Activated naive CD4-positive, alpha-beta T cell treated with Interleukin-2 at 50 U/mL for 16 hours (primary cell): ENCODE measurements at places on chromosomes 11 and 22.

DNA sequence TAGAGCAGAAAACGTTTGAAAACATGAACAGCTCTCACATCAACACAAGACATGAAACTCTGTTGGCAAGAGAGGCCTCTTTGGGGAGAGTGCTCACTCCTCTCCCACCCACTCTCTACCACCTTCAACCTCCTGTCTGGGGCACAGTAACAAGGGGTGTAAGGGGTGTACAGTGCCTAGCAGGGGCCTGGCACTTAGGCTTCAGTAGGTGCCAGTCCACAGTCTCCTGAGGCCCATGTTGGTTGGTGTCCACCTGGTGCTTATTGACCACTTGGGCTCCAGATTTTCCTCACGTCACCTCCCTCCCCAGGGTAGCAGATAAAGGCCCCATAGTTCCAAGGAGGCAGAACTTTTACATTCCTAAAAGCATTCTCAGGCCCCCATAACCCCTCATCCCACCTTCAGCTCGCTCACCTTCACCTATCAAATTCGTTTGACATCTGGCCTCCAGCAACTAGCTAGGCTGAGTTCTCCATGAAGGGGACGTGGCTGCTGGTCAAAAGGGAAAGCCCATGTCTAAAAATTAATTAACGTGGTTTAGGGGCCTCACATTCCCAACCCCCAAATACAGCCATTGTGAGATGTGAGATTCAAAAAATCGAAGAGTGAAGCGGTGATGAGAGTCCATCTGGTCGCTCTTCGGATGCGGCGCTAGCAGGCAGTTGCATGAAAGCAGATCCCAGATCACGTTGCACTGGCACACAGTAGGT, 712 bp upstream of the MED15 start:
- no peak for DNase-seq

- no peak for DNase-seq
Measured at GRCh38 chr11:85266646-85267045, 360.5 kb downstream of the DLG2 start.

DNA sequence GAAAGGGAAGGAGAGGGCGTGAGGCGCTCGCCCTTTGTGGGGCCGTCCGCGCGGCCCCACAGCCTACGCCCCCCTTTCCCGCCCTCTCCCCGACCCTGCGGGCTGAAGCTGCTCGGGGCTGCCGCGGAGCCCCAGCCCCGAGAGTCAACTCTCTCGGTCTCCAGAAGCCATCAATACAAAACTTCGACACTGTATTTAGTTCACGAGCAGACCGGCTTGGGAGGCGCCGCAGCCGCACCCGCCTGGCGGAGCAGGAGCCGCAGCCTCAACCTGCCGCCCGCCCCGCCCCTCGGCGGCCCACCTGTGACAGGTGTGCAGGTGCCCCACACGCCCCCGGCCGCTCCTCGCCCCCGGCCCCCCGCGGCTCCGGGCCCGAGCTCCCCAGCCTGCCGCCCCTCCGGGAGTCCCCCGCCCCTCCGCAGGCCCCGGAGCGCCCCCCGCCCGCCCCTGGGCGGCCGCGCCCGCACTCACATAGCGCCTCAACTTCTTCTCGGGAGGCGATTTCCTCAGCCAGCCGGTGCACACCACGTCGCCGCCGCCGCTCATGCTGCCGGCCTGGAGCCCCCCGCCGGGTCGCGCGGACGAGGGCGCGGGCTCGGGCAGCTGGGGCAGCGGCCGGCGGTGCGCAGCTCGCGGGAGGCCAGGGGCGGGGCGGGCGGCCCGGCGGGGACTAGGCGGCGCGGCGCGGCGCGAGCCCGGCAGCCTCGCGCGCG, at the start of gene GAB2:
Gene GAB2 (minus strand): TSS at position 646 of the 713 bp plus-strand sequence. CDS start 100 bp downstream, at position 546.
- DNase-seq, result peak; percentile 30

GRCh38 chr11:45525393-45525792, 140.0 kb downstream of the CHST1 start:
- no peak for DNase-seq

DNA sequence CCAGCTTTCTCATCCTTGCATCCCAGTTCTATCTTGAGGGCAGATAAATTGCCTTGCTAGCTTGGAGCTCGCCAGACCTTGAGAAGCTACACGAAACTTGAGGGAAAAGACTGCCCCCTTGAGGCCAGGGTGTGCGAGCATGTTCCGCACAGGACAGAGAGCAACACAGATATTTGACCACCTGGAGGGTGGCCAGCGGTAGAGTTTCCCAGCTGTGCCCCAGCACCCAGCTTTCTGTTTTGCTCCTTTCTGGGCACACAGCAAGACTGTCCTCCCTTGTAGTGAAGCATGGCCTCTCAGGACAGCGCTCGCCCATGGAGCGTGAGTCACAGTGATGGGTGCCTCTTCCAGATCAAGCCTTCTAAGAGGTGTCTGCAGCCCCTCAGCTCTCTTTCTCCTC, 23.5 kb downstream of the SPATA19 start:
- DNase-seq, result no peak

DNA sequence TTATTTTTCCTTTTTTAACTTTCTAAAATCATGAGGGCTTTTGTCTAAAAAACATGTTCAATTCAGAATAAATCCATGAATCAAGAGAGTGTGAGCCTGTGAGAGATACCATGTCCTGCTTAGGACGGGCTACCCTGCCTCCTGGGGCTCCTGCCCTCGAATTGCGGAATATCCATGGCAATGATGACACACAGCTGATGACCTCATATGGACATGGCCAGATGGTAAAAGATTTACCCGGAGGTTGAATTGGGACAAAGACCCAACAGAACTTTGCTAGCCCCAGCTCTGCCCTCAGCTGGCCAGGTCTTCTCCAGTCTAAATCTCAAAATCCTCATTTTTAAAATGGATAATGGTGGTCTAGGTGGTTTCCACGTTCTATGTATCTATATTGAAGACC, 538.1 kb upstream of the API5 start:
- no peak for DNase-seq

DNA sequence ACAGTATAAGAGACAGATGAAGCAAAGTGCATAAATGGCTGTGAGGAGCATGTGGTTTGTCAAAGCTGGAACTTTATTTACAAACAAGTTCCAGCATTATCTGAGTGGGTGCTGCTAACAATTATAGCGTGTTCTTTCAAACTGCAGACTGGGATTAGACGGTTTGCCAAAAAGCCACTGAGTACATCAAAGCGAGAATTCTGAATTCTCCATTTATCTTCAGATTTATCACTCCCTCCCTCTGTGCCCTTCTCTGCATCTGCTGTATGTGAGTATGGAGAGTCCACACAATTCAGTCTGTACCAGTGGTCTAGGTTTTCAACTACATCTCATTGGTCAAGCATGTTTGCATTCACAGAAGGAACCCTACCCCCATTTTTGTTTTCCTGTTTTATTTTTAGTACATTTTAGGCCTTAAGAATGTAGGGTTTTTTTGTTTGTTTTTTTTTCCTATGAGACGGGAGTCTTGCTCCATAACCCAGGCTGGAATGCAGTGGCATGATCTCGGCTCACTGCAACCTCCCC, 18.1 kb upstream of the INCENP start:
- no peak for DNase-seq

DNA sequence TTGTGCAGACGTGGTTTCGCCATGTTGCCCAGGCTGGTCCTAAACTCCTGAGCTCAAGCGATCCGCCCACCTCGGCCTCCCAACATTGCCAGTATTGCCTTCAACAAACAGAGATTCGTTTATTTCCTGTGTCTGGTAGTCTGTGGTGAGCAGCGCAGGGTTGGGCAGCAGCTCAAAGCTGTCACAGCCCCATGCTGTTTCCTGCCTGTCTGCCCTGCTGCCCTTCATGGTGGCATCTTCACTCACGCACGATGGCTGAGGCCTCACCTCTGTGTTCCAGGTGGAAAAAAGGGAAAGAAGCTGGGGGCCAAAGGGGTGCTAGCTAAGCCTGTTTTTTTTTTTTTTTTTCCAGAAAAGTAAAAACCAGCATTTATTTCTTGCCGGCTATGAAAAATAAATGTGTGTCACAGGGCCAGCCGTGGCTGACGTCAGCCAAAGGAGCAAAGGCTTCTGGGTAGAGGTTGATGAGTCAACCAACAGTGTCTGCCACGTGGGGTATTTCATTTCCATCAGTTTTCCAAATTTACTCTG, 28.8 kb downstream of the TBC1D22A start:
- DNase-seq, result peak; percentile 78

DNA sequence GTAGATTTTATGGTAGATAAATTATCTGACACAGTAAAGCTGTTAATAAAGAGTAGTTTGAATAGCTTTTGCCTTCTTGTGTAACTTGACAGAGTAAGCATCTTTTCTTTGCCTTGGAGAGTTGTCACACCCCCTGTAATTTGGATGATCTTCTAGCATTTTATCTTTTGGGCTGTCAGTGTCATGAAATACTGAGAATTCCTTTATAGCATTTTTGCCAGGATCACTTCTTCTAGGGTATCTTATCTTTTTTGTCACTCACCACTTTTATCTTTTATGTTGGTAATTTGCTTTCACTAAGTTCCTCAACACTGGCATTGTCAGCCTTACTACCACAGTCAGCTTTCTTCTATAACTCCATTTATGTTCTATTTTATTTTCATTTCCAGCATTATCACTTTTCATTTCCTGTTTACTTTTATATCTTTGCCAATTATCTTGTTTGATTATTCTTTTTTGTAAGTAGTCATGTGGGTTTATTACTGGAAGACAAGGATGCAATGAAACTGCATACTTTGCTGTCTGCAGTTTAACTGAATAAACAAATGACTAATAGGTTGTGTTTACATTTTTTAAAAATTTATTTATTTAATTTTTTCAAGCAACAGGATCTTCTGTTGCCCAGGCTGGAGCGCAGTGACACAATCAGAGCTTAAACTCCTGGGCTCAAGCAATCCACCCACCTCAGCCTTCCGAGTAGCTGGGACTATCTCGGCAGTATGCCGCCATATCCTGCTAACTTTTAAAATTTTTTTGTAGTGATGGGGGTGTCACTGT, 28.1 kb upstream of the ACAT1 start:
- DNase-seq, result no peak

GRCh38 chr11:86579406-86579731, 93.0 kb downstream of the ME3 start:
- DNase-seq, result no peak

GRCh38 chr11:66720899-66721470, 8.0 kb downstream of the SPTBN2 start:
- DNase-seq, result no peak

- no peak for DNase-seq
Measured at GRCh38 chr11:10670099-10670498, 23.5 kb downstream of the IRAG1 start.

DNA sequence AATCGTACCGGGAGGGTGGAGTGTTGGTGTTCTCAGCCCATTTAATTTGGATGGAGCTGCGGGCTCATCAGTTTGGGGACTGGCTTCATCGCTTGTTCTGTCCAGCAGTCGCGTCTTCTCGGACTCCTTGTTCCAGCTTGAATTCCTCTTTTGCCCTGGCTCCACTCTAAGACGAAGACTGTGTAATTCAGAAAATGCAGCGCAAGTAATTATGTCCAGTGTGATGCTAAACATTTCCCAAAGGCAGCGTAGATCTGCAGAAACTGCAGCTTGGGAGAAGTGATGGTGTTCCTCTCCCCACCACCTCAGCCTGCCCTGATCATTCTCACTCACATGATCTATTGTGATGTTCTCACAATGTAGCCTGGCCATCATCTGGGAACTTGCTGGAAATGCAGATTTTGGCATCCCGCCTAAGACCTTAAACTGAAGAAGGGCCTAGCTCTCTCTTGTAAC, 666 bp downstream of the SLC25A18 start:
- DNase-seq, result no peak
